ENCODE measurements at places on chromosomes 6 and 20.

GRCh38 chr20:20513720-20514119 is 145.8 kb downstream of the INSM1 start:
- no peak for DNase-seq

- no peak for DNase-seq
These were observed 70.0 kb upstream of the CD2AP start for GRCh38 chr6:47407300-47408281.

DNA sequence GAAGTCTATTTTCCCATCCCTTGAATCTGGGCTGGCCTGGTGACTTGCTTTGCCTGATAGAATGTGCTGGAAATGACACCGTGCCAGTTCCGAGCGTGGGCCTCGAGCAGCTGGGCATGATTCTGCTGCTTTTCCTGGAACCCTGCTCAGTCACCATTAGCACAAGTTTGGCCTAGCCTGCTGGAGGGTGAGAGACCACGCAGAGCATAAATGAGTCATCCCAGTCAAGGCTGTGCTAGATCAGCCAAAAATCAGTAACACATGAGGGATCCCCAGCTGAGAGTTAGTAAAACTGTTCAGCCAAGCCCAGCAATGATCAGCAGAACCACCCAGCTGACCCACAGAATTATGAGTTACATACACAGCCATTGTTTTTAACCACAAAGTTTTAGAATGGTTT is 74.8 kb upstream of the TOP1 start:
- no peak for DNase-seq

GRCh38 chr6:14388371-14388770 is 270.8 kb downstream of the CD83 start:
- no peak for DNase-seq

DNA sequence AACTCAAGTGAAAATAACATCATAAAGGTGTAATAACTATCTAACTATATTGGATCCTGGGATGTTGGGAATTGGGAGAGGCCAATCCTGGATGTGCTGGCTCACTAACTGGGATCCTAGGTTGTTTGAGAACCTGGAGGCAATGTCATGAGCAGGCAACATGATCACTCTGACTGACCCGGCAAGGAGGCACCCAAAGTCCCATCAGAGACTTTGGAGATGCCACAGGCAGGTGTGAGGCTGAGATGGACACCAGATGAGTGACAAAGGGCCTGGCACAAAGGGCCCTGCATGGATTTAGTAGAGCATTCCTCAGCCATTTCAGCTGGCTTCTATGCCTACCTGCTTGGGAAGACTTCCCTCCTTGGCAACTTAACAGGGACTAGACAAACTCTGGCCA is 38.4 kb upstream of the MYLIP start:
- DNase-seq, result no peak

All from activated CD8-positive, alpha-beta memory T cell treated with anti-CD3 and anti-CD28 coated beads for 1 hour (primary cell).